ENCODE measurements at places on chromosomes 13 and 19.

DNA sequence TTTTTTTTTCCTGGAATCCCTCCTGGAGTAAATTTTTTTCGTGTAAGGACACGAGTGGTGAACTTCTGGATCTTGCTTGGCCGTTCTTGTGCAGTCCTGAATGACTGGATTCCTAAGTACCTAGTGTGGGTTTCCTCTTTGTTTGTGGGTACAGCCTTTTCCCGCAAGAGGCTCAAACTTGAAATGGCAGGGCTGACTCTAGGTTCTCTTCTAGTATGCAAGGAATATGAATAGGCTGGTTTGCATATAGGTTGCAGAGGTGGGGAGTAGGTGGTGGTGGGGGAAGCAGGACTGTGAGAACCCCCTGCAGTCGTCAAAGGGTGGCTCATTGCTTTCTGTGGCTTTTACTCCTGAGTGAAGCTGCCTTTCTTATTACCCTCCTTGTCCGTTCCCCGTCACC is 13.6 kb downstream of the UBAC2 start:
- no peak for DNase-seq

- no peak for DNase-seq
Measured at GRCh38 chr19:19468424-19469050, 46.8 kb downstream of the TSSK6 start.

GRCh38 chr13:33341861-33342452 is 56.4 kb upstream of the STARD13 start:
- DNase-seq: no peak

- DNase-seq: no peak
Measured at GRCh38 chr19:30523791-30524190, 151.6 kb downstream of the ZNF536 start.

- DNase-seq: no peak
Measured at GRCh38 chr13:36454987-36455386, 22.7 kb downstream of the CCNA1 start.

GRCh38 chr19:33458807-33459206 is 62.8 kb downstream of the PEPD start:
- DNase-seq: no peak

- DNase-seq: no peak
Measured at GRCh38 chr13:60662595-60662994, 265.6 kb downstream of the TDRD3 start.

- no peak for DNase-seq
Measured at GRCh38 chr13:82248762-82249161, 1633.5 kb downstream of the SLITRK1 start.

GRCh38 chr13:113637262-113638160 is 20.5 kb downstream of the ATP4B start:
- DNase-seq: no peak

- peak; percentile 20 for DNase-seq
Measured at GRCh38 chr19:18895824-18896341, at the start of gene CERS1. Gene CERS1, minus strand, starts transcription at chr19:18896158. Its CDS starts 86 bp downstream, at chr19:18896072.

DNA sequence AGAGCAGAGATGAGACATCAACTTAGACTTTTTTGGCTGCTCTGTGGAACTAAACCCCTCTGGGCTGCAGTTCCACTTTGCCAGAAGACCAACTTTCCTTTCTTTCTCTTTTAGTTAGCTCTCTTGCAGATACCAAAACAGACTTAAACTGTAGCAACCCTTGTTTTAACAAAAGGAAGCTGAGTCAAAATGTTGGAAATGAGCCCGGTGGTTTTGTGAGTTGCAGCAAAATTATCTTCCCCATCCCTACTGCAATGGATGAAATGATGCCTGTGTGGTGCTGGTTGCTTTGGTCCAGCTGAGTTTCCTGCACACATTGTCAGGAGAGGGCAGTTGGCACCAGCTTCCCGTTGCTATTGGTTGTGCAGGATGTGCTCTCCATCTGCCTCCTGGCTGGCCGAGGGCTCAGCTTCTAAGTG is 115.3 kb downstream of the LRCH1 start:
- DNase-seq: peak; percentile 23

- no peak for DNase-seq
Measured at GRCh38 chr19:50784710-50785109, 5.5 kb upstream of the ACP4 start.

DNA sequence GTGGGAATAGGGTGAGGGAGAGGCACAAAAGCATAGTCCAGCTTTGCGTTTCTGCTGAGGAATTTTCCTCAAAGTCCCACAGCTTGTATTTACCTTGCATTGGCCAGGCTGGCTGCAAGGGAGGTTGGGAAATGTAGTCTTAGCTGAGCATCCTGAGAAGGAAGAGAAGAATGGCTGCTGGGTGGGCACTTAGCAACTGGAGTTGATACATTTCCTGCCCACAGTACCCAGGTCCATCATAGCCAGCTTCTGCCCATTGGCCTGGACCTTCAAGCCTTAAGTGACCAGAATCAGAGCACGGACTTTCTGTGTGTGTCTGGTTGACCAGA is 112.4 kb downstream of the SIPA1L3 start:
- DNase-seq: no peak

DNA sequence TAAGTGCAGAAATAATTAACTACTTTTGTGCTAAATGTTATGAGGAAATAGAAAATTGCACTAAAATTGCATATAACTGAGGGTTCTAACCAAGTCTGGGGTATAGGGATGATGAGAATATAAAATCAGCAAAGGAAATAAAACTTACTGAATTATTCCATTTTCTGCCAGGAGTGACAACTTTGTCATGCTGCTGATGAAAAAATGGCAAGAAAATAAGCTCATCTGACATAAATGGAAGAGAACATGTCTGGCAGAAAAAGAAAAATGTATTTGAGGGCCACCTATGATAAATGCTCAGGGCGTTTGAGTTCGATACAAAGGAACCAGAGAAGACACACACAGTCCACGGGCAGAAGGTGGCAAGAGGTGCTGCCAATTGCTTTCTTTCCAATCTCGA is 78.2 kb downstream of the LHFPL6 start:
- DNase-seq: no peak
